ENCODE measurements at places on chromosomes 1 and 21. TPM values are rescaled to one million over a fixed set of nuclear protein-coding genes. Genes with fewer than 3 reads are reported as not detected.

DNA sequence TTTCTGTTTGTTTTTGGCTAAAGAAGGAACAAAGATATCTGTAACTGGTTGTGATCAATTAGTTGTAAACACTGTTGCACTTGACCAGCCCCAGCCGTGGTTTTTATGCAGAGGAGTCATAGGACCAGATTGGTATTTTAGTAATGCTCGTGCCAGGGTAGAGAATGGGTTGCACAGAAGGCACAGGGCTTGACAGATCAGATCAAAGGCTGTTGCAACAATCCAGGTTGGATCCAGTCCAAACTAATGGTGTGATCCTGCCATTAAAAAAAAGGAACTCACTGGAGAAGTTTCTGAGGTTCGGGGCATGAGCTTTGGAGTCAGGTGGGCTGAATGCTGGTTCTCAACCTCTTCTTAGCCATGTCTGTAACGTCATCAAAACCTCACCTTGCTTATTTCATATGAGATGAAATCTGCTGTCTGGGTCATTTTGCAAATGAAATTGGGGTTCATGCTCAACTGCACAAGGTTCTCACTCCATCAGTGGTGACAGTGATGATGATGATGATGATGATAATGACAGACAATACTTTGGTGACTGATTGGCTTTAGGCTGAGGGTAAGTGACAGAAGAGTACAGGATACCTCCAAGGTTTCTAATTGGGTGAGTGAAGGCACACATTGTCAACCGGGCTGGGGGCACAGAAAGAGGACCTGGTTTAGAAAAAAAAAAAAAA, 43.1 kb downstream of the ZNF281 start:
- H3K4me3 ChIP-seq: no peak overlapping the region
- no peaks in the 10 kb centered on the region for H3K27me3 ChIP-seq
- peak; percentile 16 for DNase-seq
- H3K36me3 ChIP-seq: no peaks in the 10 kb centered on the region
- no peaks in the 10 kb centered on the region for H3K4me1 ChIP-seq
- no peak overlapping the region for H3K27ac ChIP-seq

GRCh38 chr21:40752125-40752524, 94.8 kb downstream of the DSCAM start:
- H3K4me1 ChIP-seq: no peaks in the 10 kb centered on the region
- no peaks in the 10 kb centered on the region for H3K27me3 ChIP-seq
- no peak overlapping the region for H3K27ac ChIP-seq
- no peak overlapping the region for H3K4me3 ChIP-seq
- no peaks in the 10 kb centered on the region for H3K36me3 ChIP-seq

DNA sequence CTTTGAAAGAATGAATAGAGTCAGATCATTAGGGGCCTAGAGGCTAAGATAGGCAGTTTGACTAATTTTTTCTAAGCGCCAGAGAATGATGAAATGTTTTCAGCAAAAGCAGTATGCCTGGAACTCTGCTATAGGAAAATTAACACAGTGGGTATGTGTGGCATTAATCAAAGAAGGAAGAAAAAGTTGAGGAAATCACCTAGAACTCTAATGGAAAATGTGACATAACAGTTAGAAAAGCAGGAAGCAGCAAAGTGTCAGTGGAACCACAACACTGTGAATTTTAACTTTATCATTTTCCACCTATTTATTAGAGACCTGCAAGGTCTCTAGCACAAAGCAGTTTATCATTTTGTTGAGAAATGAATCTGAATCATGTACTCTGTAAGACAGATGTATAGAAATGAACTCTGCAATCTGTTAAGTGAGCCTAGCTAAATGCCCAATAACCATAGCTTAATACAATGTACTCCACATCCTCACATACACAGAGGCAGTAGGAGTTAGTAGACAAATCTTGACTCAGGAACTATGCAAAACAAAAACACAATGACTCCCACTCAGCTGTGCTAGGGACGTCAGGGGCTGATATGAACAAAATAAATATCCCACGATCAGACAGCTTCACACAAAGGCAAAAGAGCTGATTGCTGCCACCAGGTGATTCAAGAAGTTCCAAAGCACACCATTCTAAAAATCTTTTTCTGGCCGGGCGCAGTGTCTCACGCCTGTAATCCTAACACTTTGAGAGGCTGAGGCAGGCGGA, 500.7 kb upstream of the NFIA start:
- no peaks in the 10 kb centered on the region for H3K27me3 ChIP-seq
- no peak for DNase-seq
- no peaks in the 10 kb centered on the region for H3K36me3 ChIP-seq

The CD244 gene
- total RNA-seq: 0.90 TPM
